MV-4-11 (cell line): ENCODE measurements at places on chromosomes 5 and 9.

DNA sequence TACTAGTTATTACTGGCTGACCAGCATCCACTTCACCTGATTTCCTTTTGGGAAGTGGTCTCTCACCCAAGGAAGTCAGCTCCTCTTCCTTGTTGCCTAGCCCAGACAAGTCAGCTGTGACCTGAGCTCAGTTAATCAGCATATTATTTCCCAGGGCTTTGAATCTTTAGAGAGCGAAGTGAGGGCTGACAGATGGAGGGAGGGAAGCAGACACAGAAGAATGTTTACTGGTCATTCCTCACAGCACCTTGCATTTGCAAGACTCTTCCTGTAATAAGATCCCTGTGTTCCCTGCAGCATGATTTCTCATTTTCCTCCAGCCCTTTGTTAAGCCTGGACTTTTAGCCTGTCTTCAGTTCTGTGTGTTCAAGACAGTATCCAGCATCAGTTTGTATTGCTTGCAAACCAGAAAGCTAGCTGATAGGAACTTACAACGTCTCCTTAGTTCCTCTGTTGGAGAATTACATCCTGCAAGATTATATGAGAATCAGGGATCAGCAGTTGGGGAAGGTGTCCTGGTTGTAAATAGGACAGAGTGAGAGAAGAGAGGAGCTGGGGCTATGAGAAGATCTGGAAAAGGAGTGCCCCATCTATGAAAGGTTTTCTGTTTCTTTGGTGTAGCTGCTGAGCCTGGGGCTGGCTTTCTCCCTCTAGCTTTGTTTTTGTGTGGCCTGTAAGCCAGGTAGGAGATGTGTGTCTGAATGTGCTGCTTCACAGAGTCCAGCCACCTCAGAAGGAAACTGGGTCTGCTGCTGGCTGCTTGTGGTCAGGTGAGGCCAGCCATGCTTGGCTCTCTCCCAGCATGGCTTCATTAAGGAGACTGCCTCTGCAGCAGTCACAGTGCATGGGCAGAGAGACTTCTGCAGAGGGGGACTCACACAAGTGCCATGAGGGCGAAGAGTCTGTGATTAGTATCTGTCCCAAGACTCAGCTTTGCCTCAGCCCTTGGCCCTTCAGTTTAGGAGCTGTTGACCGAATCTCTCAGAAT lies 50.3 kb downstream of the MAN2A1 start:
- DNase-seq: no peak

DNA sequence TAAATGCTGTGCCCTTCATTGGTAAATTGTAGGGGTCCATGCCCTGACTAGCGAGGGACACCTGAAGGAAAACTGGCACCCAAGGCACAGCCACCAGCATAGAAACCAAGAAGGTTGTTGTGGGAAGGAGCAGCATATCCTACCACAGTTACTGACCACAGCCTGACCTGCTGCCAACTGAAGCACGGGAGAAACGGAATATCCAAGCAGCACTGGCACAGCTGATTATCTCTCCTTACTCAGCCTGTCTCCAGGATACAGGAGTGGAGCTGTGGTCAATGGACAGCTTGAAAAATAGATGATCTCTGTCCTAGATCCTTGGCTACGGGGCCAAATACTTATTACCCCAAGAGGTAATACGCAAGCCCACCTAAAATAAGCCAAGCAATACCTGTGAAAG lies 164.5 kb downstream of the ATPSCKMT start:
- DNase-seq: no peak

GRCh38 chr9:92378865-92379560 lies 25.4 kb downstream of the OGN start:
- DNase-seq: no peak

DNA sequence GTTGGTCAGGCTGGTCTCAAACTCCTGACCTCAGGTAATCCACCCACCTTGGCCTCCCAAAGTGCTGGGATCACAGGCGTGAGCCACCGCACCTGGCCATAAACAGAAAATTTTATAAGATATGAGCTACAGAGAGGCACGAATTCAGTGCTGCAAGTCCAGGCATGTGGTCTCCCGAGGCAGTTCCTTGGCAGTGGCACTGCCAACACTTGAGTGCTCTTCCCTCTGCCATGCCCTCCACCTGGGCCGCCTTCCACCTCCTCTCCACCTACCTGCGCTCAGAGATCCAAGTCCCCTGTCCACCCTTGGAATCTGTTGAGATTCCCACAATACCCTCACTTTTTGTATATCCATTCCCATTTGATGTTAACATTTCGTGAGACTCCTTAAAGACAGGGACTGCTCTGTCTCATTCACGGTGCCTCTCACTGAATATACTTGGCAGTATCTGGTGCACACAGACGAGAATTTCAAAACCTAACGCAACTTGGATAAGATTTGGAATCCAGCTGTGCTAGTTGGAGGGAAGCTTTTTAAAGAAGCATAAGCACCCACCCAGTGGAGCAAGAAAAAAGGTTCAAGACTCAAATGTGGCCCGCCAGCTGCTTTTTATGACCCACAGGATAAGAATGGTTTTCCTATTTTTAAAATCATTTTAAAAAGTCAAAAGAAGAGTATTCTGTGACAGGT lies 68.3 kb downstream of the DCP2 start:
- no peak for DNase-seq

- DNase-seq: no peak
Observed at GRCh38 chr5:144368556-144368955, 197.9 kb downstream of the KCTD16 start.

DNA sequence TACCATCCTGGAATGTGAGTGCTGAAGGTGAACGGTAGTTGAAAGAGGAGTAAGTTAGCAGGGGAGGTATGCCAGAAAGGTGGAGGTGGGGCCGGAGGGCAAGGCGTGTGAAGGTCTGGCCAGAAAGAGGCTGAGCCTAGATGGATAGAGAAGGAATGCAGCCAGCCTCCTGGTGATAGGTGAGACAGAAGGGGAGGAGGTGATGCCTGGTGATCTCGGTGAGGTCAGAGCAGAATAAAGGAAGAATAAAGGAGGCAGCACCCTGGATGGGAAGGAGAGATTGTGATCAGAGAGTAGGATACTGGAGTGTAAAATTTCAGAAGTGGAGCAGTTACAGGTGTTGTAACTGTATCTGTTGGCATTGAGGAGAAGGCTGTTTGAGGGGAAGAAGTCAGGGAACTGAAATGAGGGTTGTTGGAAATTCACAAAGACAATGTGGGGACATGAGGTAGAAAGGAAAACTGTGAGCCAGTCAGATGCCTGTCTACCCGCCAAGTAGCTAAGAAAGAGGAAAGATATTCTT lies 2.0 kb downstream of the GNG10 start:
- DNase-seq: no peak

DNA sequence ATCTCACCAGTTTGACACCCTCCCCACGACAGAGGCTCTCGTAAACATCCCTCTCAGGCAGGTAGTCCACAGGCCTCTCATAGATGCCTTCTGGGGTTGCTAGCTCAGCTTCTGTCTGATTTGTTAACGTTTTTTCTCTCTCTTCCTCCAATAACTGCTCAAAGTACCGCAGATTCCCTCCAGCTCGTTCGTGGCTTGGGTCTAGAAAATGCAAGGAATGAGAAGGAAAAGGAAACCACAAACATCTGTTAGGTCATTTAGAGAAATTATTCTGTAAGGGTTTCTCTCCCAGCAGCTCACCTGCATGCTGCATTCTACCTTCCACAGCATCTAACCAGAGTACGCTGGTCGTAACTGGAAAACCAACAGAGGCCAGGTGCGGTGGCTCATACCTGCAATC lies 18.5 kb downstream of the P4HA2 start:
- DNase-seq: no peak

GRCh38 chr5:146426853-146427618 lies 20.1 kb upstream of the TCERG1 start:
- peak; percentile 51 for DNase-seq

DNA sequence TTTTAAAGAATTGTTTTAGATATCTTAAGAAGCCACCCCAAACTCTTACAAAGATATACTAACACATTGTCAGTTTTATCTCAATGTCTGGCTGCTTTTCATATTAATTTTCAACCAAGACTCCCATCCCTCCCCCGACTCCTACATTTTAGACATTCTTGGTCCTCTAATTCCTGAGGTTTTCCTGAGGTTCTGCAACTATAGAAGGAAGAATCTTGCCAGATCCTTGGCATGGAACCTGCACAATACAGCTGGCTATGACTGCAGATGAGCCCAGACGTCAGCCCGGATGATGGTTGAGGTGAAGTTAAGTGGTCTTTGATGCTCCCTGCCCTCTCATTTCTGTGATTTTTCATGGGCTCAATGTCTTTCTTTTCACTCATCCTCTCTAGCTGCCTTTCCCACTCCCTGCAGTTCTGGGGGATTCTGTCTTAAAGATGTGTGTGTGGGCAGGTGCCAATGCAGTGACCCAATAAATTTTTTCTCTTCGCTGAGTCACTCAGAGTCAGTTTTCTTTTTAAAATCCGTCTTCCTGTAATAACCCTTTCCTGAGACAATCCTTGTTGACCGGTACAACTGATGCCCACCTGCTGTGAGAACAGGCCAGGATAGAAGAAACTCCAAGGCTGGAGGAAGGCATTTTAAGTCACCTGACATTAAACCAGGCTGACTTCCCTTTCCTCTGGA lies 237.8 kb upstream of the GAS1 start:
- DNase-seq: no peak

GRCh38 chr5:107263387-107264018 lies 407.2 kb downstream of the EFNA5 start:
- DNase-seq: no peak
